ENCODE measurements at places on chromosomes 2 and 18.

DNA sequence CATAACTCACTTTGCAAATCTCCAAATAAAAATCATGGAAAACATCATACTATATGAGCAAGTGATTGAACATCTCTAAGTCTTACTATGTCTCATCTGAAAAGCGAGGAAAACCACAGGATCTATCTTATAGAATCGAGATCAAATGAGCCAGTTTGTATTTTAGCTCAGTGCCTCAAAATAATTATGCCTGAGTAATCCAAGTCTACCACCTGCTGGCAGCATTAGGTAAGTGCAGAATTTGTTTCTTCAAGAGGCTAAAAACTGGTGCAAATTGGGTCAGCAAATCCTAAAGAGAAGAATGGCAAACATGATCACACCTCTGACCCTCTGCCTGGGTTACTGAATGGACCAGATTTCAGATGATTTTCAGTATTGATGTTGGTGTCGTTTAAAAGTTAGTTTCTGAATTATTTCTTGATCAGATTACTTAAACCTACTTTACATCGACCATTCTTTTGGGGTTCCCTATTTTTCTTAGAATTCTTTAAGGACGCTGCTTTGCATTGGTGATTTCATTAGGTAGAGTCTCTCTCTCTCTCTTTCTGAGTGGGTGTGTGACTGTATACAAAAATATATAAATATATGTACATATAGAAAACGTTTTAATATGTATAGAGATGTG is 12.7 kb upstream of the FHOD3 start:
- peak; percentile 47 for DNase-seq

- DNase-seq, result no peak
Observed at GRCh38 chr2:132538331-132538855, 121.8 kb downstream of the GPR39 start.

GRCh38 chr2:15818318-15818753 is 122.0 kb upstream of the MYCN start:
- no peak for DNase-seq

- no peak for DNase-seq
Observed at GRCh38 chr2:209324281-209324680, 99.6 kb upstream of the MAP2 start.

DNA sequence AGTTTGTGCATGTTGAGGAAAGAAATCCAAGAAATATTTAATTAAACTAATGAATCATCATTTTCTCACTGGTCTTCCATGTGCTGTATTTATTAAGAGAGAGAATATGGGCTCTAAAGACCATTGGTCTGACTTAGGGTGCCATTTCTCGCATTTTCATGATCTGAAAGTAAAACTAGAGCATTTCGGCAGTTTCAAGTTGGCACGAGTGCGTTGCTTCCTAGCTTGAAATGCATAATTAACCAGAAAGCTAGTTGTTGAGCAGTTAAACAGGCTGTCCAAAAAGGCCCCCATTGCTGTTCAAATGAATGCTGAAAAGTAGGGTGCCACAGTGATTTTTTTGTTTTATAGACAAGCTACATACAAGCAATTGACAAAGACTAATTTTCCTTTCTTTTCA is 47.4 kb downstream of the SLC8A1 start:
- no peak for DNase-seq

DNA sequence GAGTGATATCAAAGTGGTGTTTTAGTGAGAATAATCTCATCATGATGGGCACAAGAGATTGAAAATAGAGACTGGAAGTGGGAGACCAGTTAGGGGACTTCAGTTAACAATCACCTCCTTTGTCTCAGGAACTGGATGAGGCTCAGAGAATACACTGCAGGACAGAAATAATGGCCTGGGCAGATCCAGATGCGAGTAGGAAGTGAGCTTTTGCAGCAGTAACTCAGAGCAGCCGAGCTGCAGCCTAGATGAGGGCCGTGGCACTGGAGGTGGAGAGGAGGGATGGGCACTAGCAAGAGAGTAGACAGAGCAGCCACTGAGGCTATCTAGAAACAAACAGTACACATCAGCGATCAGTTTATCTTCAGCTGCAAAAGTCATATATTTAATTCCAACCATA is 48.6 kb downstream of the CYB5A start:
- DNase-seq, result no peak

DNA sequence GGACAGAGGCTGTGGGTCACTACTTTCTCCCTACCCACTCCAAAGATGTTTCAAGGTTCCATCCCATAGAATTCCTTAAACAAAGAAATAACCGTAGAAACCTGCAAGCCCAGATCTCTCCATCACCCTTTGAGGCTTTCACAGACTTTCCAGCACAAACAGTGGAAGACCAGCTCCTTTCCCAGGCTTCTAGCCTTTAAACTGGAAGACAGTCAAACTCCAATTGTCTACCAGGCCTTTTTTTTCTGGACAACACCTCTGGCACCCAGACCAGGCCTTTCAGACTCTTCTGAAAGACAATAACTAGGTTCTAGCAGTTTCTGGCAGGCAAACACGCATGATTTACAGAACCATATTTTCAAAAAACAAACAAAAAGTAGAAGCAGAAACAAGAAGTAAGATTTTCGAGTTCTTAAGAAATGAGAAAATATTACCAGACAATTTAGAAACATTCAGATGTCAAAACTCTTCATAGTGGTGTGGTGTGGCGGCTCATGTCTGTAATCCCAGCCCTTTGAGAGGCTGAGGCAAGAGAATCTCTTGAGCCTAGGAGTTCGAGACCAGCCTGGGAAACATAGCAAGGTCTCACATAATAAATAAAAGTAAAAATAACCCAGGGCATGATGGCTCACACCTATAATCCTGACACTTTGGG is 106.8 kb upstream of the MSH2 start:
- peak; percentile 33 for DNase-seq

- DNase-seq, result no peak
Observed at GRCh38 chr2:854460-854859, 96.2 kb upstream of the SNTG2 start.
